A549 treated with CORT108297 at 1 μM for 4 hours (cell line): ENCODE measurements at places on chromosomes 12 and 14. TPM values are rescaled to one million over a fixed set of nuclear protein-coding genes. Genes with fewer than 3 reads are reported as not detected.

VRK1 gene
- total RNA-seq, result 21.4 to 41.4 TPM (median 23.5 TPM) in 5 replicates

ADSS1 gene
- total RNA-seq, result 5.6 to 8.9 TPM (median 6.6 TPM) in 5 replicates

MYO1H gene
- not detected in 5 replicates for total RNA-seq

ENDOU gene
- total RNA-seq, result not detected in 5 replicates

NR4A1 gene
- 29.4 to 44.3 TPM (median 34.2 TPM) in 5 replicates for total RNA-seq

MARCHF9 gene
- total RNA-seq, result 6.3 to 8.4 TPM (median 7.9 TPM) in 5 replicates

KRT7 gene
- 4,100 to 4,959 TPM (median 4,677 TPM) in 5 replicates for total RNA-seq

RIMBP2 gene
- total RNA-seq, result 0.08 to 0.09 TPM in 2 of 5 replicates, not detected in the others

LRRK2 gene
- 1.7 to 2.6 TPM (median 2.3 TPM) in 5 replicates for total RNA-seq

RNF212B gene
- not detected in 5 replicates for total RNA-seq

AQP2 gene
- not detected in 5 replicates for total RNA-seq

MYBPC1 gene
- 0.05 TPM in 1 of 5 replicates, not detected in the others for total RNA-seq

CCDC196 gene
- not detected in 5 replicates for total RNA-seq
